ENCODE measurements at places on chromosomes 4 and X. TPM values are rescaled to one million over a fixed set of nuclear protein-coding genes. Genes with fewer than 3 reads are reported as not detected.

GRCh38 chr4:114783215-114783595, 184.6 kb downstream of the UGT8 start:
- H3K4me1 ChIP-seq: no peaks in the 10 kb centered on the region
- no peaks in the 10 kb centered on the region for H3K27me3 ChIP-seq
- H3K36me3 ChIP-seq: no peaks in the 10 kb centered on the region
- DNase-seq: no peak
- no peak overlapping the region for H3K4me3 ChIP-seq

Gene IL9R
- 0.69 TPM for total RNA-seq

- no peak for DNase-seq
- no peaks in the 10 kb centered on the region for H3K4me1 ChIP-seq
- no peak overlapping the region for H3K27ac ChIP-seq
These were observed 115.8 kb upstream of the MAOA start for GRCh38 chrX:43540318-43540717.

- no peaks in the 10 kb centered on the region for H3K4me1 ChIP-seq
- no peak for DNase-seq
- no peak overlapping the region for H3K27ac ChIP-seq
- H3K36me3 ChIP-seq: no peaks in the 10 kb centered on the region
- no peak overlapping the region for H3K4me3 ChIP-seq
These were observed 134.2 kb downstream of the EIF4E start for GRCh38 chr4:98794565-98795205.

DNA sequence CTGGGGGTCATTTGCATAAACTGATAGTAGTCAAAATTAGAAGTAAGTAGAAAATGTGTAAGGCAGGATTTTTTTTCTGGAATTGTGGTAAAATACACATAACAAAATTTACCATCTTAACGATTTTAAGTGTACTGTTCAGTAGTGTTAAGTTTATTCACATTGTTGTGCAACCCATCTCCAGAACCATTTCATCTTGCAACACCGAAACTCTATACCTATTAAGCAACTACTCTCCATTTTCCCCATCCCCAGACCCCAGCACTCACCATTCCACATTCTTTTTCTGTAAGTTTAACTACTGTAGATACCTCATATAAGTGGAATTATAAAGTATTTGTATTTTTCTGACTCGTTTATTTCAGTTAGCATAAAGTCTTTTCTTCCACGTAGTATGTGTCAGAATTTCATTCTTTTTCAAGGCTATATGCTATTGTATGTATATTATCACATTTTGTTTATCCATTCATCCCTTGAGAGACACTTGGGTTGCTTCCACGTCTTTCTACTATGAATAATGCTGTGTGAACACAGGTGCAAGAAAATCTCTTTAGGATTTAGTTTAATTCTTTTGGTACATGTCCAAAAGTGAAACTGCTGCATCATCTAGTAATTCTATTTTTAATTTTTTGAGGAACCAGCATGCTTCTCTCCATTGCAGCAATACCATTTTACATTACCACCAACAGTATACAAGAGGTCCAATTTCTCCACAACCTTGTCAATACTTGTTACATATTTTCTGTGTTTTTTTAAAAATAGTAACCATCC, 39.1 kb upstream of the NSUN7 start:
- H3K27ac ChIP-seq: no peak overlapping the region
- DNase-seq: no peak
- H3K4me3 ChIP-seq: no peak overlapping the region

Gene HAUS3
- total RNA-seq: 143 TPM

Gene NRK
- not detected for total RNA-seq

Gene MAPK10
- total RNA-seq: 0.36 TPM

Gene VCX3A
- total RNA-seq: not detected

DNA sequence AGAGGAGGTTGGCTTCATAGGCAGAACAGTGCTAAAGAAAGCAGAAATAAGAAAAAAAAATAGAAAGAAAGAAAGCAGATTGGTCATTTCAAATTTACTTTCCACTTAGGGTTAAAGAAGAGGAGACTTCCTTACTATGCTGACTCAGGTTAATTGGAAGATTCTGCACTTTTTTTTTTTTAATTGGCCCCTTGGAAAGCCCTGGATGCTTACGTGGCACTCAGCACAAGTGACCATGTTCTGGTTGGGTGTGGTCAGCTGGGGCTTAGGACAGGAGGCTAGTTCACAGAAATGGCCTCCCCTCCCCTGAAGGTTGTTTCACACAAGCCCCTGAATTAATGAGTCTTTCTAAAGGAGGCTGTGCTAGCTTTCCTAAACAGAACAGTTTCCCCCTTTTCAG, 14.5 kb downstream of the MAGEA9B start:
- H3K4me3 ChIP-seq: no peak overlapping the region
- no peaks in the 10 kb centered on the region for H3K27me3 ChIP-seq
- no peaks in the 10 kb centered on the region for H3K36me3 ChIP-seq
- no peaks in the 10 kb centered on the region for H3K4me1 ChIP-seq
- DNase-seq: no peak

DNA sequence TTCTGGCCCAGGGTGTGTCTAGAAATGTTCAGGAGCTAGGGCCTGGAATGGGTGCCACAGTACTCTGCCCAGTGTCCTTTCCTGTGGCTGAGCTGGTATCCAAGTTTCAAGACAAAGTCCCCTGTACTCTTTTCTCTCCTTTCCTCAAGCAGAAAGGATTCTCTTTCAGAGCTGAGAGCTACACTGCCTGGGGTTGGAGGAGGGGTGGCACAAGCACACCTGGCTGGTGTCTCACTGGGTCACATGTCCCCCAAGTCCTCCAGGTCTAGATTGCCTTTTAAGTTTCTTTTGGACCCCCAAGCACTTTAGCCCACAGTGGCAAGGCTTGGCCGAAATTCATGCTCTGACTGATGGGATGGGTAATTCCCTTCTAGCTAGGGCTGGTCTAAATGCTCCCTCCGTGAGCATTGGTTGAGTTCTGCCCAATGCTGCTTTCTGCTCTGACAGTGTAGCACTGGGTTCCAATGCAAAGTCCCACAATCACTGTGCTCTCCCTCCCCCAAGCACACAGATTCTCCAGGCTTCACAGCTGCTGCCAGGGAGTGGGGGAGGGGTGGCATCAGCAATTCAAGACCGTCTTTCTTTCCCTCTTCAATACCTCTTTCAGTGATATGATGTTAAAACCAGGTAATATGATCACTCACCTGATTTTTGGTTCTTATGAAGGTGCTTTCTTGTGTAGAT, 47.8 kb downstream of the BEX3 start:
- no peak overlapping the region for H3K4me3 ChIP-seq
- DNase-seq: no peak
- no peak overlapping the region for H3K27ac ChIP-seq
- no peaks in the 10 kb centered on the region for H3K36me3 ChIP-seq

DNA sequence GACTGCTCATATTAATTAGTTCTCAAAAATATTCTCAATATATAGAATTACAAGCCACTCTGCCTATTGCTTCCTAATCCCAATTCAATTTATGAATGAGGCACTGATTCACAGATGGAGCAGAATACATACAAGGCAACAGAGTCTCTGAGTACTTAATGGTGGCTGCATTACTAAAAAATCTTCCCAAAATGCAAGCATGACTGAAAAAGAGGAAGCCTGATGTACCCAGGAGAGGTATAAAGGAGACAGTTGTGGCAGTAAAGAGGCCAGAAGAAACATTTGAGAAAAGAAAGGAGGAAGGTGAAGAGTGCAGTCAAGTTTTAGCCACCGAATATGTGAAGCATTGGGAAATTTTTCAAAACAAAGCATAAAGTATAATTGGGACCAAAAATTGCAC, 163.2 kb upstream of the INTU start:
- no peaks in the 10 kb centered on the region for H3K36me3 ChIP-seq
- DNase-seq: no peak
- H3K4me1 ChIP-seq: no peaks in the 10 kb centered on the region
- no peaks in the 10 kb centered on the region for H3K27me3 ChIP-seq
- H3K27ac ChIP-seq: no peak overlapping the region

GRCh38 chr4:157984285-157984911, 188.4 kb downstream of the GASK1B start:
- H3K27me3 ChIP-seq: no peaks in the 10 kb centered on the region
- H3K27ac ChIP-seq: no peak overlapping the region
- H3K4me1 ChIP-seq: no peaks in the 10 kb centered on the region

Gene MAGEE1
- 12.4 TPM for total RNA-seq

DNA sequence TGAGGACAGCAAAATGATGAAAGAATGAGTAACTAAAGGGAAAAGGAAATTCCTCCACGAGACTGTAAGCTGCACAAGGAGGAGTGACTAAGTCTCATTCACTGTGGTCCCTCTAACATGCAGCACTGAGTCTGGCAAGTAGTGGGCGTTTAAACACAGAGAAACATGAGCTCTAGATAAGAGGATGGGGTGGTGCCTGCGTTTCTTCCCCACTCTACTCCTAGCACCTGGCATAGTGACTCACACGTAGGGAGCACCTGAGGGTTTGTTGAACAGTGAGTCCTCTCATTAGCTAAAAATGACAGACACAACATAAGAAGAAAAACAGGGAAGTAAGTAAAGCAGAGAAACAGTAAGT, 105.8 kb upstream of the CBR4 start:
- no peaks in the 10 kb centered on the region for H3K36me3 ChIP-seq
- H3K27me3 ChIP-seq: no peaks in the 10 kb centered on the region
- H3K4me1 ChIP-seq: no peaks in the 10 kb centered on the region
- DNase-seq: no peak
- no peak overlapping the region for H3K27ac ChIP-seq

GRCh38 chr4:54852054-54852453, 194.3 kb downstream of the KIT start:
- no peaks in the 10 kb centered on the region for H3K27me3 ChIP-seq
- H3K27ac ChIP-seq: no peak overlapping the region
- H3K4me1 ChIP-seq: no peaks in the 10 kb centered on the region
- H3K4me3 ChIP-seq: no peak overlapping the region
- H3K36me3 ChIP-seq: no peaks in the 10 kb centered on the region

GRCh38 chr4:146640465-146641061, 1.9 kb downstream of the POU4F2 start:
- H3K4me1 ChIP-seq: peaks cover 5% of the 10 kb centered on the region
- peaks cover 84% of the 10 kb centered on the region for H3K27me3 ChIP-seq
- H3K4me3 ChIP-seq: no peak overlapping the region

GRCh38 chr4:180310616-180311015, 1932.6 kb upstream of the TENM3 start:
- H3K36me3 ChIP-seq: no peaks in the 10 kb centered on the region
- no peaks in the 10 kb centered on the region for H3K27me3 ChIP-seq
- no peak overlapping the region for H3K4me3 ChIP-seq
- H3K27ac ChIP-seq: no peak overlapping the region

GRCh38 chr4:159520074-159520473, 417.2 kb downstream of the RAPGEF2 start:
- no peak overlapping the region for H3K27ac ChIP-seq
- H3K27me3 ChIP-seq: no peaks in the 10 kb centered on the region

DNA sequence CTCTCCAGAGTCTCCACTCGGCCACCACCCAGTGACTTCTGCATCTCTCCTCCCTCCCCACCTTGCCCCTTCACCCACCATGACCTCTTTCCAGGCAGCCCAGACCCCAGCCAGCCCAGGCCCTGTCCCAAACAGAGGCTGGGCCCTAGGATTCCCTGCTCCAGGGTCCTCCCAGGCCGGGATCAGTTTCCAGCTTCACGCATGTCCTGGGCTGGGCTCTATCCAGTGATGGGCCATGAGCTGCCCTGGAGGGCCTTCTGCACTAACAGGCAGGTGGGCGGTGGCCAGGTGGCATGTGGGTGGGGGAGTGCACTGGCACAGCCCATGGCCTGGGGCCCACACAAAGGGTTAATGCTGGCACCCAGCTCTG, 20.4 kb upstream of the ADD1 start:
- H3K27ac ChIP-seq: no peak overlapping the region
- DNase-seq: no peak
- H3K4me1 ChIP-seq: peaks cover 32% of the 10 kb centered on the region
- H3K27me3 ChIP-seq: no peaks in the 10 kb centered on the region
- H3K36me3 ChIP-seq: peaks cover 69% of the 10 kb centered on the region
- H3K4me3 ChIP-seq: no peak overlapping the region

DNA sequence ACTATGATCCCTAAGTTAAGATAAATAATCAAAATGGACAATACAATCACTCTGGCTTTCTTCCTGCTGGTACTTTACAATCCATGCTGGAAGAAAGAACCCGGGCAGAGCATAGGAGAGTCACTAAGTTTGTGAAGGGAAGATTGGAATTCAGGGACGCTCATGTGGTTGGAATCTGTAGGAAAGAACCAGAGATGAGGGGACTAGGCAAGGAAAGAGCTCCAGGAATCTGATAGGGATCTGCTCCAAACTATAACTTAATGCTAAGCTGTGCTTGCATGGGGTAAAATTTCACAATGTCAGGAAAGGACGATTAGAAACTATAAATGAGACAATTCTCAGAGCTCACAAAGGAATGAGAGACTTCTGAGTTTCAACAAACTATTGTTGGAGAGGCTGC, 167.5 kb downstream of the ADGRA3 start:
- H3K27me3 ChIP-seq: no peaks in the 10 kb centered on the region
- DNase-seq: no peak
- H3K36me3 ChIP-seq: no peaks in the 10 kb centered on the region
- no peak overlapping the region for H3K4me3 ChIP-seq
- H3K4me1 ChIP-seq: no peaks in the 10 kb centered on the region
- no peak overlapping the region for H3K27ac ChIP-seq

Gene F8
- 0.66 TPM for total RNA-seq

DNA sequence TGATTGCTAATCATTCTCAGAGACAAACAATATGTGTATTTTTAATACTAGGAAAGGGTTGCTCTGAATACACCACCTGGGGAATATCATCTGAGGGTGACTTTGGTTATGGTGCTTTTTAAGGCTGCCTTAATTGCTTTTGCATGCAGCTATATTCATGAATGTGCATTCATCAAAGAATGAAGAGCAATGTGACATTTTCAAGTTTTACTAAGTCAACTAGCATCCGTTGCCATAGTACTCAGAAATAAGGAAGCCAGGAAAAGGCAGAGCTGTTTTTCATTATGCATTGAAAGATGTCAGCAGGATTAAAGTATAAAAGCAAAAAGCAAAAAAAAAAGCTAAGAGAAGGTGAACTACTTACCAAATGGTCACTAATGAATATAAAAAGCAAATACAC, 67.4 kb upstream of the PCDH18 start:
- no peak for DNase-seq
- H3K4me3 ChIP-seq: no peak overlapping the region

DNA sequence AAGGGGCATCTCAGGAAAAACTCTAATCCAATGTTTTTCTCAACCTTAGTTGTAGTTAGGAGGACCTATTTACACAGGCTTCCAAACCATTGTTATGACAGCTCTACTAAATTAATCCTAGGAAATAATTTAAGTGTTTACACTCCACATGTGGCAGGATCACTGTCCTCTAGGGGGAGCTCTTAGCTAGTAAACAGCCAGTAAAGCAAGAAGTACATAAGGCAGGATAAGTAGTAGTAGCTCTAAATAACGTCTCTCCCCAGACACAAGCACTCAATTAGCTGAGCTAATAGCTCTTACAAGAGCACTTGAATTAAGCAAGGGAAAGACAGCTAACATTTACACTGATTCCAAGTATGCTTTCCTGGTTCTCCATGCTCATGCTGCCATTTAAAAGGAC, 37.3 kb downstream of the NUDT11 start:
- no peaks in the 10 kb centered on the region for H3K4me1 ChIP-seq
- H3K36me3 ChIP-seq: no peaks in the 10 kb centered on the region
- H3K4me3 ChIP-seq: no peak overlapping the region
- DNase-seq: peak; percentile 1

Gene CYBB
- 1.6 TPM for total RNA-seq

Gene CLNK
- total RNA-seq: 0.17 TPM

Gene ABCB7
- 14.5 TPM for total RNA-seq

Gene DCAF8L1
- total RNA-seq: not detected

Gene MAGEB1
- total RNA-seq: not detected

Gene P2RY4
- total RNA-seq: 0.20 TPM
